ENCODE measurements at places on chromosomes 1 and 21.

- no peak for DNase-seq
These were observed 4.5 kb downstream of the EPHA2 start for GRCh38 chr1:16151196-16151994.

DNA sequence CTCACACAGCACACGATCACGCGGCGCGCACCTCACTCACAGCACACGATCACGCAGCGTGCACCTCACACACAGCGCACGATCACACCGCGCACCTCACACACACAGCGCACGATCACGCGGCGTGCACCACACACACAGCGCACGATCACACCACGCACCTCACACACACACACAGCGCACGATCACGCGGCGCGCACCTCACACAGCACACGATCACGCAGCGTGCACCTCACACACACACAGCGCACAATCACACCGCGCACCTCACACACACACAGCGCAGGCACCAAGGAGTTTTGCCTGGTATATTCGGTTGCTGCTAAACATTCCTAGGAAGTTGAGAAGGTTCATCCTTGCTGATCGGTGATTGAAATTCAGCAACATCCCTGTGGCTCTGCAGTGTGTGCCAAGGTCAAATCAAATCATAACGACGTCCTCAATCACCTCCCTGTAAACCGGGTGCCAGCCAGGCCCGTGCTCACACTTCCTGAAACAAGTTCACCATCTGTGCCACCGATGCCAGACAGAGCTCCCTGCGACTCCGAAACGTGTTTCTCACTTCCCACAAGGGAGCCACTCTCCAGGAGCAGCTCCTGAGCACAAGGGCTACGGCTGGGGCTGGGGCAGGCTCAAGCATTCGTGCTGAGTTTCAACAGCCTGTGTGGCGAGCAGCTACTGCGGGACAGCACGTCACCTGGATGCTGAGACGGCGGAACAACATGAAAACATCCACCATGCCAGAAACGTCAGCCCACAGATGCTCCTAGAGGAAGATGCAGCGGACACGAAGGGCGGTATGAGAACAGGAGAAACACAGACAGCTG, 30.2 kb downstream of the WDR4 start:
- DNase-seq = no peak

DNA sequence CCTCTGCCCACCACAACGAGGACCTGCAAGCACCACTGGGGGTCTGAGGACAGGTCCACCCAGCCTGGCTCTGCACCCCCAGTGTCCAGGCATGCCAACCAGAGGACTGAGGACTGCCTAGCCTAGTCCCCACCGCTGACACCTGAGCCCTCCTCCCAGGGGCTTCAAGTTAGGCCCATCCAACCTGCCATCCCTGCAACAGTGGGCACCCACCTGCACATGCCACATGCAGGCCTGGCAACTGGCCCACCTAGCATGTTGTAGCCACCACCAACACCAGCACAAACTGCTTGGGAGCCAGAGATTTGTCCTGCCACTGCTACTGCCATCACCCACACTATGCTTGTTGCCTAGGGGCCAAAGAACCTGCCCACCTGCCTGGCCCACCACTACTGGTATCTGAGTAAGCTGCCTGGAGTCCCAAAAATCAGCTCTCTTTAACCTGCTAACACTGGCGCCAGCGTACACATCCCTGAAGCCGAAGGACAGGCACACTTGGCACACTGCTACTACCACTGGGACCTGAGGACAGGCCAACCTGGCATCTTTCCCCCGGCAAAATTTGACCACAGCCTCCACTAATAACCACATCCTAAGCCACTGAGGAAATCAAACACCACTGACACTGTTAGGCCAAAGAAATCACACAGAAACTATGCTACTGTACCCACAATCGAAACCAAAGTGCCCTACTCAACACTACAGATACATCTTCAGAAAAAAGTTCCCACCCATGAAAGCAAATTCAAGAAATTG, 61.5 kb downstream of the PSMG1 start:
- no peak for DNase-seq

GRCh38 chr1:208256091-208256490, 11.9 kb upstream of the PLXNA2 start:
- no peak for DNase-seq

- DNase-seq = no peak
These were observed 95.2 kb downstream of the NPHP4 start for GRCh38 chr1:5896706-5897660.

- DNase-seq = no peak
These were observed 302.4 kb downstream of the PTGER3 start for GRCh38 chr1:70745199-70745598.

GRCh38 chr1:92480813-92481598, 5.7 kb downstream of the GFI1 start:
- no peak for DNase-seq

DNA sequence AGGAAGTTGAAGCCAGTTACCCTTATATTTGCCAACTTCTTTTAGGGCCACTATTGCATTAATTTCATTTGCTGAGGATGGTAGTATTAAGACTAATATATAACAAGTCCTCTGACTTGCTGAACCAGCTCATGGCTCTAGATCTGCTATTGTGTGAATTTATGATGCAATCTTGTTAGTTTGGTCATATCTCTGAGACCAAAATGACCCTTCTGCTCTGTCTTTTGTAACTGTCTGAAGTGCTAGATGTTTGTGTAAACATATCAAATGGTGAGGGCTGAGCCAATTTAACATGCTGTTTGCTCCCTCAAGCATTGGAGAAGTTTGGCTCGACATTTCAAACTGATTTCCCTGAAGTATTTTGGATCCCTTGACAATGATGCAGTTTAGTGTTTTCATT, 106.9 kb upstream of the PTGFR start:
- no peak for DNase-seq

DNA sequence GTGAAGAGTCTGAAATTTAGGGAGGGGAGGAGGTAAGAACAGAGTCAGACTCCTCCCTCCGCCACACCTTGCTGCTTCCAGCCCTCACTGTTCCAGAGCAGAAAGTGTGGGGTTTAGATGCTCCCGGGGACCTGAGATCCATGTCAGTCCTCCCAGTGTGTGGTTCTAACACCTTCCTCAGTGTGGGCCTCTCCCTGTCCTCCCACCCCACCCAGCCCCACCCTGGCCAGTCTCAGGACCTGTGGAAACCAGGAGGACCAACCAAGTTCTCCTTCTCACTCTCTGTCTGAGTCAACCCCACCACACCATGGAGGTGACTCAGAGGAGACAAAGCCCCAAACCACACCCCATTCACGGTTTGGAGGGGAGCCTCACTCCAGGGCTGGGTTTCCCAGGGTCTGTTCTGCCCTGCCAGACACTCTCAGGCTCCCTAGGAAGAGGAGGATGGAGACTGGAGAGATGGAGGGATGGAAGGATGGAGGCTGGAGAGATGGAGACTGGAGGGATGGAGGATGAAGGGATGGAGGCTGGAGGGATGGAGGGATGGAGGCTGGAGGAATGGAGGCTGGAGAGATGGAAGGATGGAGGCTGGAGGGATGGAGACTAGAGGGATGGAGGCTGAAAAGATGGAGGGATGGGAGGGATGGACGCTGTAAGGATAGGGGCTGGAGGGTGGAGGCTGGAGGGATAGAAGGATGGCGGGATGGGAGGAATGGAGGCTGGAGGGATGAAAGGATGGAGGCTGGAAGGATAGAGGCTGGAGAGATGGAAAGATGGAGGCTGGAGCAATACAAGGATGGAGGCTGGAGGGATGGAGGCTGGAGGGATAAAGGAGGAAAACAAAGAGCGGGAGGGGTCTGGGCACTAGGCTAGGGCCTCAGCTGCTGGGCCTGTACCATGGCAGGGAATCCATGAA, 100.9 kb upstream of the RUNX3 start:
- DNase-seq = peak; percentile 76

DNA sequence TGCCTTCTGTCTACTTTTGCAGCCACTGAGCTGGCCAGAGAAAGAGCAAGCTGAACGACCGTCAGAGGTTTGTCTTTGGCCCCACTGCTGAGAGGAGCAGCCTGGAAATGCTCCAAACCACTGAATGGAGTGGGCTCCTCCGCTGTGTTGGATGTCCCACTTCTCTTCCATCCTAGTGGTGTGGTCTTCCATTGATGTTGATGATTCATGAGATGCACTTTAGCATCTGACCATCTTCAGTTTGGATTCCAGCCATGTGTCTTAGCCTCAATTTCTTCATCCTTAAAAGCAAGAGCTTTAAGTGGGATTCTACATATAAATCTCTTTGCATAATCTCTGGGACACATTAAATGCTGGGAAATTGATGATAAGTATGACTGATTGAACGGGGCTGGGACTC, 276.9 kb downstream of the SIPA1L2 start:
- DNase-seq = no peak

- DNase-seq = no peak
These were observed 497.8 kb downstream of the TTLL7 start for GRCh38 chr1:83500987-83501591.

All from activated T-cell treated with anti-CD3 and anti-CD28 coated beads for 48 hours (primary cell).